ENCODE measurements at places on chromosomes 7 and 10. TPM values are rescaled to one million over a fixed set of nuclear protein-coding genes. Genes with fewer than 3 reads are reported as not detected.

Gene LEP
- total RNA-seq: not detected

Gene CPA5
- total RNA-seq: not detected

Gene PSD
- under 0.01 TPM for total RNA-seq

Gene PRKCQ
- 2.1 TPM for total RNA-seq

Gene FLNC
- total RNA-seq: 74.8 TPM

Measured in epithelial cell of umbilical artery (primary cell).